Stimulated activated CD4-positive, alpha-beta T cell treated with anti-CD3 and anti-CD28 coated beads, Interleukin-12 subunit alpha, Interleukin-12 subunit beta, amount 100 ng/mL, for 4 hours (primary cell): ENCODE measurements at places on chromosomes 3 and 15.

DNA sequence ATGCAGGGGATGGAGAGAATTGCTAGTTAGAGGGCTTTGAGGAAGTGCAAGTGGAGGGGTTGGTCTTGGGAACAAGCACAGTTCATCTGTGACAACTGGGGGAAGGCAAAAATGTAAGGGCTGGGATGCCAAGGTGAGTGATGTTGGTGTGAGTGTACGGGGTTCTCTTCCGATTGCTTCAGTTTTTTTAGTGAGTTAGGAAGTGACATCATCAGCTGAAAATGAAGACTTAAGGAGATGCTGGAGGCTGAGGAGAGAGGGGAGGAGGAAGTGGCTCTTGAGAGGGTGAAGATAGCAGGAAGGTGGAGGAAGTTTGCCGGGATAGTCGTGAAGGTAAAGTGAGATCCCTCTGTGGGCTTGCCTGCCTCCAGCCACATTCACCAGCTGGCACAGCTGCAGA lies 12.7 kb downstream of the TICRR start:
- DNase-seq = no peak

GRCh38 chr3:168850109-168850508 lies 754.4 kb upstream of the GOLIM4 start:
- no peak for DNase-seq

GRCh38 chr3:108319428-108320082 lies 23.2 kb downstream of the HHLA2 start:
- DNase-seq = no peak

DNA sequence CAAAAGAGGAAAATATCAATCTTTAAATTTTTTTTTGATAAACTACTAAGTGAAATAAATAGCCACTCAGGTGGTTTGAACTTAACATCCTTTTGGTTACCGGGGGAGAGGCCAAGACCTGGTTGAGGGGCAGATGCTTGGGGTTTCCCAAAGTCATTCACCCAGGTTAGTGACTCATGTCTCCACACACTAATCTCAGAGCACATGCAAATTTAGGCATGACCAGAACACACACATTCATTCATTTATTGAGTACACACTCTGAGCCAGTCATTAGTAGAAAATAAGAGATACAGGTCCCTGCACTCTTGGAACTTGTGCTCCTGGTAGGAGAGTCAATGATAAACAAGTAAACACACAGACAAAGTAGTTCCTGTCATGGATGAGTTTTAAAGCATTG lies 7.3 kb downstream of the ILDR1 start:
- DNase-seq = no peak

GRCh38 chr3:50551681-50552435 lies 15.7 kb downstream of the C3orf18 start:
- no peak for DNase-seq

DNA sequence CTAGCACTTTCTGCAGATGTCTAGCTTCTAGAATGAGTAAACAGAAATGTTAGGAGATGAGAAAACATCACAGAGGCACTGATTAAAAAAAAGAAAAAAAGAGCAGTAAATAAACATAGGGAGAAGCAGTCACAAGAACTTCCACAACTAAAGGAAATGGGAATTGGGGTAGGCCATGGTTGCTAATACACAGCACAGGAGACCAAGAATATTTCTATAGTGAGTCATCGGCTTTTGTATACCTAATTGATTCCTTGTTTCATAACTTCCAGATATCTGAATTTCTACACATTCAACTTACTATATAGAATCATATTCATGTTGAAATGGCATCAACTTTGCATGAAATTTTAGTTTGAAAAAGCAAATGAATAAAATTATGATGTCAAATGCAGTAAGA lies 47.3 kb upstream of the TCF12 start:
- no peak for DNase-seq

GRCh38 chr15:80264031-80264430 lies 12.0 kb upstream of the CTXND1 start:
- DNase-seq = no peak

- no peak for DNase-seq
Observed at GRCh38 chr3:125498630-125499029, 21.4 kb downstream of the SNX4 start.

- no peak for DNase-seq
Observed at GRCh38 chr15:80401456-80401855, 2.7 kb upstream of the ARNT2 start.

DNA sequence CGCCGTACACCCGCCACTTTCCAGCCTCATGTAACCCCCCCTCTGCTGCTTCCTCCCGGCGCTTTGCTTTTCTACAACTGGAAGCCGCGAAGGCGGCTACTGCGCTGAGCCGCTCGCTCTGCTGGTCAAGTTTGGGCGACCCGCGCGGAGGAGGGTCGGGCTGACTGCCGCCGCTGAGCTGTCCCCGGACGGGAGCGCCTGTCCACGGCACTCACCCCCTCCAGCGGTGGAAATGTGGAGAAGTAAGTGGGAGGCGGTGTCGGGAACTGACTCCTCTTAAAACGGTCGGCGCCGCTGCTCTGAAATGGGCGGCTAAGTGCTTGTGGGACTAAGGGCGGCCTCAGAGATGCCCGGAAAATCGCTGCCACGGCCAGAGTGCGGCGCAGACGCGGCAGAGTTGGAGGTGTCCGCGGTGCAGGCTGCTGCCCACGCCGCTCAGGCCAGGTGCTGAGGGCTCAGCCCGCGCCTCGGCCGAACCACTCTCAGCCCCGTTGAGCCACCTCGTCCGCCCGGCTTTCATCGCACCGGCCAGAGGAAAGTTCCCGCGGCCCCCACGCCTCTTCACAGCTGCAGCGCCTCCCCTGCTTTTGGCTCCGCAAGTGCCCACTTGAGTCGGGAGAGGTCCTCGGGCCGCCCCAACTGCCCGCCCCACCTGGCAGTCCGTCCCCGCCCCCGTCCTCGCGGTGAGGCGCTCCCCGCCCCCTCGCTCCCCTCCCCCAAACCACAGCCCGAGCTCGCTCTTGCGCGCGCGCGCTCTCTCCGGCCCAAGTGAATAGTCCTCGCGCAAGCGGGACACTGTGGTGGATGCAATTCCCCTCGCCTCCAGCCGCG lies at the start of gene EPHA6:
Gene EPHA6, plus strand, starts transcription at position 775 of the 831 bp plus-strand sequence.
- DNase-seq = no peak

DNA sequence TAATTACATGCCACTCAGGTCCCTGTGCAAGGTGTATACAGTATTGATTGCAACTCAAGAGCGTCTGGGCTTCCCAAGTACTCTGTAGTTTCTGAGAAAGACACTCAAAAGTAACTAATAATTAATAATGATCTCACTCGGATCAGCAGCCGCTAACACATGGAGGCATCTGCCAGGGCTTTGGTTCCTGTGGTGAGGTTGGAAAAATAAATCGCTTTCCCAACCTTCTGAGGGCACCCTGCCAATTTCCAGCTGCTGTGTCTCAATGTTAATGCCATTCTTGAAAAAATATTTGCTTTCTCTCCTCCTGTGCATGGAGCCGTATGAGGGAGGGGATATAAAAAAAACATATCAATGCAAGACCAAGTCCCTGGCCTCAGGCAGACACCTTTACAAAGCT lies 116.5 kb upstream of the SLC2A2 start:
- DNase-seq = no peak

DNA sequence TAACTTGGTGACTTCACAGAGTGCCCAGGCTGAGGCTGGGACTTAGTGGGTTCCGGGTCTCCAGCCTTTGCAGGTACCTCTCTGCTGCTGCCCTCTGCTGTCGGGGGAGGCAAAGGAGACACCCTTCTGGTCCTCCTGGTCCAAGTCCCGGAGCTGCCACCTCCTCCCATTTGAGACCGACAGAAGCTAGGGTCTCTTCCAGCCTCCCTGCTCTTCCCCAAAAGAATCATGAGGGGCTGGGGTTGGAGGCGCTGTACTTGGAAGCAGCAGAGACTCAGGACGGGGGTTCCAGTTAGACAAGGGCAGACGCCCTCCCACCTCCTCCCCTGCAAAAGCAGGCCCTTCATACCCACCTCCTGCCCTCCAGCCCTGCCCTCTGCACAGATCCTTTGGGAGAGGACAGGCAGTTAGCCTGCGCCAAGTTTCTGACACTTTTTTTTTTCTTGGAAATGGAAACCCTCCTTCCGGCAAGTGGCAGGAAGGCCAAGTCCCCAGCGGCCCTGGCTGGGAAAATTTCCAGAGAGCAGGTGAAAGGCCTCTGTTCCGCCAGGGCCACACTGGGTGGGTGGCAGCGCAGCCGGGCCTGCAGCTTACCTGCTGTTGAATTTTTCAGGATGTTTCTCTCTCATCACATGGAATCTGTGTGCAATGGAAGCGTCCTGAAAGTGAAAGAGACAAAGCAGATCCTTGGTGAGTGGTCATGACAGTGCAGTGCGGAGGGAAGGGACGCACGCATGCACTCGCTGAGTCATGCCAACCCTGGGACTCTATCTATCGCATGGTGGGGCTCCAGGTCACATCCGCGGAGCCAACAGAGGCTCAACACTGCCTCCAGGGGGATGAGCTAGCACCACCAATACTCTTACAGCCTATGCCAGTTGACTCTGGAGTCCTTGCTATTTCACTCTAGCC lies 119.9 kb downstream of the DGKG start:
- DNase-seq = peak; percentile 34

GRCh38 chr3:150330872-150331271 lies 77.2 kb upstream of the TSC22D2 start:
- no peak for DNase-seq

GRCh38 chr3:643376-643775 lies 446.8 kb downstream of the CHL1 start:
- no peak for DNase-seq

GRCh38 chr15:87401973-87402372 lies 854.6 kb downstream of the NTRK3 start:
- DNase-seq = no peak

GRCh38 chr15:43516801-43517353 lies 531 bp upstream of the MAP1A start:
- no peak for DNase-seq

GRCh38 chr3:186971578-186971977 lies 41.3 kb downstream of the ST6GAL1 start:
- no peak for DNase-seq

- no peak for DNase-seq
Observed at GRCh38 chr15:94297558-94297957, 66.2 kb downstream of the MCTP2 start.

DNA sequence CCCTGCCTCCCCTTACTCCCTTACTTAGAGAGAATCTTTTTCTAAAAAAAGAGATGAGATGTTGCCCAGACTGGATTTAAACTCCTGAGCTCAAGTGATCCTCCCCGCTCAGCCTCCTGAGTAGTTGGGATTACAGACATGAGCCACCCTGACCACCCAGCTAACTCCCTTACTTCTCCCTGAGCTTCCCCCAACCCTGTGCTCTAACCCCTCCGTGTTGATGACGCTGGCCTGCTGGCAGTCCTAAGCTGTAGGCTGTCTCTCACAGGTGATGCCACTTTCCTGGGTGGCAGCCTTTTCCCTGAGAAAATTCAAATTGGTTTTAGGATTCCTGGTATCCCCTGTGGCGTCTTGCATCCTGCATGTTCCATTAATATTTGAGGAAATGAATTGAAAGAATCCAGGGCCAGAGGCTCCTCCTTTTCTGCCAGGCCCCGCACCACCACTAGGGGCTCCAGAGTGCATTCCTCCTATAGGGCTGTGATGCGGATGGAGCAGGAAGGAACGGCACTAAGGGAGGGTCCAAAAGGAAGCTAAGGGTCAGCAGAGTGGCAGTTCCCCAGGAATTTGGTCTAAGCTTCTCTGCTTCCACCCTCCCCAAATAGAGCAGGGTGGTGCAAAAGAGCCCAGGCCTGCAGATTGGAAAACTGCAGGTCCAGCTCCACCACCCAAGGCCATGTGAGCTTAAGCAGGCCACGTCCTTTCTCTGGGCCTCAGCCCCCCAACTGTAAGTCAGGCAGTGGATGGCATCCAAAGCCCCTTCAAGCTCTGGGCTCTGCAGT lies 101.1 kb downstream of the DAPK2 start:
- peak; percentile 60 for DNase-seq

DNA sequence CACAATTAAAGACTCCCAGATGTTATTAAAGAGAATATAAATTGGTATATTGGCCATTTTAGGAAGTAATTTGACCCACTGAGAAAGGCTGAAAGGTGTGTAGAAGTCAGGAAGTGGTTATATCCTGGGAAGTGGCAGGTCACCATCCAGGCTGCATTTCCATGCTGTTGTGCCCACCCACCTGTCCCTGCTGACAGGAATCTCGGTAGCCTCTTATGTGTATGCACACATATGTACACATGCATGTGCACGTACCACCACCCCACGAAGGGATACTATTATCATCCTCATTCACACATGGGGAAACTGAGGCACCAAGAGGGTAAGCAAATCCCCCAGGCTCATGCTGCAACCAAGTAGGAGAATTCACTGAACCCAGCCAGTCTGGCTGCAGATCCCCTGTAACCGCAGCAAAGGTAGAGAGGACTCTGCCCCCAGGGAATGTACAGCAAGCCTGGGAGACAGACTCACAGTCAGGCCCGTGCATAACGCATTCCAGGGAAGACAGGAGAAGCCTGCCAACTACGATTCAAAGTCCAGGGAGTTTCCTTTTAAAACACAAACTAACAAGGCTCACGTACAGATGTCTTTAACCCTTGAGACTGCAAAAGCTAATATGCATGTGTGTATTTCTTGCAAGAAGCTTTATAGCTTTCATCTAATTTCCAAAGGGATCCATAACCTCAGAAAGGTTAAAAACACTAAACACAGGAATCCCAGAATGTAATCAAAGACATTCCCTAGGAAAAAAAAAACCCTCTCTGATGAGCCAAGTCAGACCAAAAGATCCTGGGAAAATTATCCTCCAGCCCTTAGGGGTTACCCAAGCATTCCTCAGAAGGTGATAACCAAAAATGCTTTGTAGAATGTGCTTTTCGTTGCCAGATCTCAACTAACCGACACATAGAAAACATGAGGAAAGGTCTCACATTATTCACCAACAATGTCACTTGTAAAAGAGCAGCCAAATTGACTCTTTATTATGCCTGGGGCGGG lies 129.6 kb downstream of the ADAMTS17 start:
- no peak for DNase-seq

GRCh38 chr3:40719660-40720287 lies 195.0 kb downstream of the ZNF621 start:
- no peak for DNase-seq

DNA sequence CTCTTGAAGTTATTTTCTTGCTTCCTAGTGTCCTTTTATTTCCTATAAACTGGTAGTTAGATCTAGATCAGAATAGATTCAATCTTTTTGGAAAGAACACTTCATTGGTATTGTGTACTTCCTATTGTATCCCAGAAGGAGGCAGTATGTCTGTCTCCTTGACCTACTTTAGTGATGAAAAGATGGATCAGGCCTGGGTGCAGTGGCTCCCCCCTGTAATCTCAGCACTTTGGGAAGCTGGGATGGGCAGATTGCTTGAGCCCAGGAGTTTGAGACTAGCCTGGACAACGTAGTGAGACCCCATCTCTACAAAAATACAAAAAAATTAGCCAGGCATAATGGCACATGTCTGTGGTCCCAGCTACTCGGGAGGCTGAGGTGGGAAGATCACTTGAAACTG lies 12.0 kb downstream of the BSN start:
- no peak for DNase-seq

DNA sequence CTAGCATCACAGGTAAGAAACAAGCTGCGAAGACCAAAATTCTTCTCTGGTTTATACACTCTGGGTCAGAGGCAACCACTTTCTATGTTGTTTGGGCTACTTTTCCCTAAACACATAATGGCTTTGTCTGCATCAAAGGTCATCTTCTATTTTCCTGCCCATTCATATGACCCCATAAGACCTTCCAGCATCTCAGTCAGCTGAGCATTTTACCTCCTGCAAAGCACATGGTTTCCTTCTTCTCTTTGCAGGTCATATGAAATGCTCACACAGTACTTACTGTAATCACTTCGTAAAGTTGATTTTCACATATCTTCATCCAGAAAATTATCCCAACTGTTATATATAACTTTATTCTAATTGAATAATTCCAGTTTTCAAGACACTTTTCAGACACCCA lies 34.8 kb downstream of the LIPC start:
- DNase-seq = no peak

GRCh38 chr15:41263891-41264351 lies 32.9 kb downstream of the CHP1 start:
- DNase-seq = no peak
